GM12864 (cell line): ENCODE measurements at places on chromosomes 3 and 15.

DNA sequence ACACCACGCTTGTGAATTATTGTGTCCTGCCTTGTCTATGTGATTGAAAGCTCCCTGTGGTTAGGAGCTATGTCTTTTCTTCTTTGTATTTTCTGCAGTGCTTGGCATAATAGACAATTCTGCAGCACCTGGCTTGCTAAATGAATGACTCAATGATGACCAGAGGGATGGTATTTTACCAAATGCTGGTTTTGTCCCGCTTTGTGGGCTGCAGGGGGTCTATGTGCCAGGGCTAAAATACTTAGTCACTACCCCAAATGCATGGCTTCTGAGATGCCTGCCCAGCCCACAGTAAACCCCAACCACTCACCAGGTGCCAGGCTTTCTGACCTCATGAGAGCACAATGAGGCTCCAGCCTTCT lies 50.9 kb downstream of the BOC start:
- DNase-seq: no peak

- DNase-seq: no peak
Observed at GRCh38 chr15:96336596-96337364, 6.3 kb downstream of the NR2F2 start.

GRCh38 chr3:186588632-186589031 lies 18.1 kb downstream of the DNAJB11 start:
- DNase-seq: no peak

DNA sequence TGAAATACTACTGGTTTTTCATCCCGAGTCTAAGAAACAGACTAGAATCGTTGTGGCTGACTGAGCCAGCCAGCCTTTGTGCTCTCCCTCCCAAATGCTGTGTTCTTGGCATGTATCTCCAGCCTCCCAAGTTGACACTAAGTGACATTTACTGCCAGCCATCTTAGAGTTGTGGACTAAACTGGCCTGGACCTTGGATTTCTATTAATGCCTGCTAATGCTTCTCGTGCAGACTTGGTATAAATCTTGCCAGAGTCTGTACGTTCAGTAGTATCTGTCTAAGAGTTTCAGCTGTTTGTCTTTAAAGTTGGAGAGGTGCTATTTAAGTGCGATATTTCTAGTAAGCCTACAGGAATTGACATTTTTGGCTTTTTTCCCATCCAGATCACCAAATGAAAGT lies 166.6 kb upstream of the BHLHE40 start:
- DNase-seq: no peak

GRCh38 chr15:94274745-94275144 lies 43.4 kb downstream of the MCTP2 start:
- no peak for DNase-seq

- DNase-seq: peak; percentile 73
Observed at GRCh38 chr15:89068325-89068784, 19.9 kb upstream of the ABHD2 start.

GRCh38 chr15:65945616-65946015 lies 76.3 kb downstream of the RAB11A start:
- DNase-seq: no peak

DNA sequence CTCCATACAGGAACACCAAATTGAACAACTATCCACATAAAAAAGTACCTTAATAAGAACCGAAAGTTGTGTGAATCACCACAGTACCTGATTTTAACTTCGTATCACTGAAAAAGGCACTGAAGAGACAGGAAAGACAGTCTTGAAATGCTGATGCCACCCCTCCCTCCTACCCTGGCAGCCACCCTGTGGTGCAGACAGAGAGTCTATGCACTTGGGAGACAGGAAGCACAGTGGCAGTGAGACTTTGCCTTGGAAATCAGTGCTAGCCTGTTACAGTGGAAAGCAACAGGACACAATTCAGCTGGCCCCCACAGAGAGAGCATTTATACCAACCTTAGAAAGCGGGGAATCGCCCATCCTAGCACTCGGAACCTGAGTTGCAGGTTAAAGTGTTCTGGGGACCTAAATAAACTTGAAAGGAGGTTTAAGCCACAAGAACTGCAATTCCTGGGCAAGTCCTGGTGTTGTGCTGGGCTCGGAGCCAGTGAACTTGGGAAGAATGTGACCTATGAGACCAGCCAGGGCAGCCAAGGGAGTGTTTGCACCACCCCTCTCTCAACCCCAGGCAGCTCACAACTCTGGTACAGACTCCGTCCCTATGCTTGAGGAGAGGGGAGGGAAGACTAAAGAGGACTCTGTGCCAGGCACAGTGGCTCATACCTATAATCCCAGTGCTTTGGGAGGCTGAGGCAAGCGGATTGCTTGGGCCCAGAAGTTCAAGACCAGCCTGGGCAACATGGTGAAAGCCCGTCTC lies 240.1 kb downstream of the ISL2 start:
- DNase-seq: no peak

DNA sequence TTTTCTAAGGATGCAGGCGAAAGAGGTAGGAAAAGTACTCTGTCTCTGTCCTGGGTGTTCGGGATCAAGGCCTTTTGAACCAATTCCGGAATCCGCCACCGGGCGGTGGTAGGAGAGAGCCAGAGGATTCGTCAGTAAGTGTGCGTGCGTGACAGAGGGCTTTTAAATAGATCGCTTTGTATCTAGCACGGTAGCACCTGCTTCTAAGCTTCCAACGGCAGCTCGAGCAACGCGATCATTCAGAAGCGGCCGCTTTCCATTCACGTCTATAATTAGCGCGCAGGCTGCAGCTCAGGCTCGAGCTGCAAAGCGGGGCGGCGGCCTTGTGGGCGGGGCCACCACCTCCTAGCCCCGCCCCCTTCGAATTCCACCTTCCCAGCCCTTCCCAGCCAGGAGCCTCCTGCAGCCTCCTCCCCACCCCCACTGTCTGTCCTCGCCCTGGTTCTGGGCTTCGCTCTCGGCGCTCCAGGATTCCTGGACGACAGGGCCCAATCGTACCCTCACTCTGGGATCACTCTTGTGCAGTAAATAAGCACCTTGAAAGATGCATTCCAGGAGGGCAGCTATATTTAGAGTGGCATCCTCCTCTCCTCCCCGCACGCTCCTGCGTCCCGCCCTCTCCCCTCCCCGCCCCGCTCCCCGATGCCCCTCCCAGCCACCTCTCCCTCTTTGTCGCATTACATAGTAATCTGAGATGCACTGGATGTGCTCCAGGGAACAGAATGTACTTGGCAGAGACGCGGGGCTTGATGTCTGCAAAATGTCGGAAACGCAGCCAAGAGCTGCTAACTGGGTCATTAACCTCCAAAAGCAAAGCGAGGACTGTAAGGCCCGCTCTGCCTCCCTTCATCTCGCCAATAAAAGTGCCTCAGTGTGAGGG lies 224.1 kb upstream of the TPRG1 start:
- DNase-seq: no peak

DNA sequence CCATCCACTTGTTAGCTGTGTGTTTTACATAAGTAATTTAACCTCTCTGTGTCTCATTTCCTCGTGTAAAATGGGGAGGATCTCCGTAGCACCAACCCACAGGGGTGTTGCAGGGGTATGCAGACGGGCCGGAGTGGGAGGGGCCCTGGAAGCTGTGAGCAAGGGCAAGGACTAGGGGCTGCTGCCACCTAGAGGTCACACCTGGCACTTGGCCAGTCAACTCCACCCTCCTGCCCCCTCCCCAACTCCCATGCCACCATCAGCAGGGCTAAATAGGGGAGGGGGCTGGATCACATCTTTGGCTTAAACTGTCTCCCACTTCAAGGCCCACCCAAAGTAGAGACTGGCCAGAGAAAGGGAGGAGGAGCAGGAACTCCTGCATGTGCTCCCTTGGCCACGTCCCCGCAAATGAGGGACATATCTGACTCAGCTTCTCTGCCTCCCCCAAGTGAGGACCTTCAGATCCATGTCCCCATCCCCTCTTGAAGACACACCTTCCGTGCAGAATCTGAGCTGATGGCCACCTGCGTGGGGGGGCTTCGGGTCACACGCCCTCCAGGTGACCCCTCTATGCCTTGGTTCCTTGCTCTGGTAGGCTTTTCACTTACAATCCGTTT lies 2.6 kb downstream of the CCDC9B start:
- peak; percentile 44 for DNase-seq

GRCh38 chr15:74816624-74817369 lies 4.2 kb downstream of the LMAN1L start:
- DNase-seq: no peak

DNA sequence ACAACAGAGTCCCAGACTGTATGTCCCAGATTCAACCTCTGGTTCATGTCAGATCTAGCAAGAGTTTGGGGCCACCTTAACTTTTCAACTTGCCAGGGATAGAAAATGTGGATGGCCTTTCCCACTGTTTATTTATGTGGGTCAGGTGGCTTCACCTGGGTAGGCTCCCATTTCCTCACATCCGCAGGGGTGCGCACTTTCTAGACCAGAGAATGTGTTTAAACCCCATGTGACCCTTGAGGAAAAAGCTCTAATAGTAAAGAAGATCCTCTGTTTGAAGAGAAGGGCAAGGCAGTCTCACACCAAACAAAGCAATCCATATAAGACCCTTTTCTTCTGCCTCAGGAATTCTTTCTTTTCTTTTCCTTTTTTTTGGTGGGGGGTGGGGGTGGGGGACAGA lies 167.2 kb upstream of the TSC22D2 start:
- no peak for DNase-seq

- no peak for DNase-seq
Observed at GRCh38 chr3:66639809-66640356, 139.1 kb upstream of the LRIG1 start.

GRCh38 chr3:102301155-102301880 lies 133.5 kb upstream of the ZPLD1 start:
- no peak for DNase-seq

DNA sequence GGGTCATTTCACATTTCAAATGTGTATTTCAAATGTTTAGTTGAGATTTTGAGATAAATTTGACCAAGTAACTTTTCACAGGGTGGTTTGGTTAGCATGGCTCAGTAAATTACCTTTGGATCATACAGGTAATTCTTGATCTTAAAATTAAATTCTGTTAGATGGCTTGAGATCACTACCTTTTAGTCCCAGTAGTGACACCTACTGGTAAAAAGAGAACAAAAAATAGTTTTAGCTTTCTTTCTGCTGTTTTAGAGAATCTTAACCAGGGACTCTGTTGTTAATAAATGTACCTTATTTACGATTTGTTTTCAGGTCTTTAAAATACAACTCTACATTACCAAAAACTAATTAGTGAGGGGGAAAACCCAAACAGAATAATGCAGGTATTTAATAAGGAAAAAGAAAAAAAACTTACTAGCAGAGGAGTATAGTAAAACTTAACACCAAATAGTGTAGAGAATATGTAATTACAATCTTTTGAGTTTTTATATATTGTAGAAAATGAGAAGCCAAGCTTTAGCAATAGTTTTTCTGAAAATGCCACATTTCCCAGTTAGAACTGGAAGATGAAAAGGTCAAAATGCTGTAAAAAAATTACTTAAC lies 620.3 kb upstream of the AGTR1 start:
- no peak for DNase-seq

- peak; percentile 25 for DNase-seq
Observed at GRCh38 chr3:25663347-25663868, 1.3 kb downstream of the TOP2B start.

GRCh38 chr15:100863075-100863795 lies 16.4 kb upstream of the ALDH1A3 start:
- DNase-seq: no peak

- DNase-seq: no peak
Observed at GRCh38 chr3:133610031-133610430, 36.5 kb downstream of the CDV3 start.

DNA sequence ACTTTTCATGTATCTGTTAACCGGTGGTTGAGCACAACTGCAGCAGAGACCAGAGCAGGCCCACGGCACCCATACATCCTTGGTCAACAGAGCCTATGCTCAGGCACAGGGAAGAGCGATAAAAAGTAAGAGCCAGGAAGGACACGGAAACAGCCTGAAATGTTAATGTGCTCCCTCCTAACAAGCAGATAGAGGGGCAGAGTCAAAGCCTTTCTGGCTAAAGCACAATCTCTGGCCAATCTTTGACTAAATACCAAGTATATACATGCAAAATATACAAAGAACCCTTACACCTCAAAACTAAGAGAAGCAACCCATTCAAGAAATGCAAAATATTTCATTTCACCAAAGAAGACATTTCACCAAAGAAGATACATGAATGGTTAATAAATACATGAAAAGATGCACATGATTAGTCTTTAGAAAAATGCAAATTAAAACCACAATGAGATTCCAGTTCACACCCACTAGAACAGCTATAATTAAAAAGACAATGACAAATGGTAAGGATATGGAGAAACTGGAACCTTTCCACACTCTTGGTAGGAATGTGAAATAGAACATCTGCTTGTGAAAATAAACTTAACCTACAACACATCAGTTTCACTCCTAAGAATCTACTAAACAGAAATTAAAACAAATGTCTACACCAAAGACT lies 88.0 kb downstream of the OSBPL10 start:
- no peak for DNase-seq

DNA sequence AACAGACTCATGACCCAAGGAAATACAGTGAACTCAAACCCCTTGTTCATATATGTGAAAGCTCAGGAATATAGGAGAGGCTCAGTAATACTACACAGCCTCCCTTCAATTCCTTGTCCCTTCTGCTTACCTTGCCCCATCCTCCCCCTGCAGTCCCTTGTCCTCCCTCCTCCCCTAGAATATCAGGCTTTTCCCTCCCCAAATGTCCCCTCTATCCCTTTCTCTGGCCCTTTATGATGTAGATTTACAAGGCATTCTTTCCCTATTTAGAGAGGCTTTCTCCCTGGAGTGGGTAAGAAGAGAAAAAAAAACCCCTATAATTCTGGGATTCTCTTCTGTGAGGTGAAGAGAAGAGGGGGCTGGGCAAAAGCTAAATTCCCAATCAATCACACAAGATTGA lies 64.9 kb upstream of the KBTBD8 start:
- DNase-seq: no peak
